ENCODE measurements at places on chromosomes 11 and 22. TPM values are rescaled to one million over a fixed set of nuclear protein-coding genes. Genes with fewer than 3 reads are reported as not detected.
A peak's percentile ranks its signal among the peaks of the same experiment; 100 is the strongest.

DNA sequence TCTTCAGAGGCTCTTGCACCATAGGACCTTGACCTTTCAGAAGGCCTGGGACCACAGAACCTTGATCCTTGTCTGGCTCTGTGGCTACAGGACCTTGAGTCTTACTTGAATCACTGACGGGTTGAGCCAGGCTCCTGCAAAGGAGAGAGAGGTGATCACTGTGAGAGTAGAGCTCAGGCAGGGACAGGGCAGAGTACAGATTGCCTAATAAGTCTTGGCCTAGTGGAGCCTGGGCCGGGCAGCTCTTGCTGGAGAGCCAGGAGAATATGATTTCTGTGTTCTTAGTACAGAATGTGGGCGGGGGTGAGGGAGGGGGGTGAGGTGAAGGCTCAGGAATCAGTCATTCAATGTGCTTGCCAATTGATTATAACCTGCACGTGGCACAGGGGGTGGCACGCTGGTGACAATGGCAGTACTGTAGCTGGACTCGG, 26.0 kb downstream of the SERPINH1 start:
- no peaks in the 10 kb centered on the region for H3K27me3 ChIP-seq
- no peak for DNase-seq
- H3K36me3 ChIP-seq: no peaks in the 10 kb centered on the region
- H3K27ac ChIP-seq: no peak overlapping the region

- no peak for DNase-seq
- H3K36me3 ChIP-seq: no peaks in the 10 kb centered on the region
- no peaks in the 10 kb centered on the region for H3K27me3 ChIP-seq
- peaks cover 45% of the 10 kb centered on the region for H3K4me1 ChIP-seq
- no peak overlapping the region for H3K27ac ChIP-seq
- H3K4me3 ChIP-seq: no peak overlapping the region
Measured at GRCh38 chr11:69303427-69303826, 9.5 kb downstream of the MYEOV start.

DNA sequence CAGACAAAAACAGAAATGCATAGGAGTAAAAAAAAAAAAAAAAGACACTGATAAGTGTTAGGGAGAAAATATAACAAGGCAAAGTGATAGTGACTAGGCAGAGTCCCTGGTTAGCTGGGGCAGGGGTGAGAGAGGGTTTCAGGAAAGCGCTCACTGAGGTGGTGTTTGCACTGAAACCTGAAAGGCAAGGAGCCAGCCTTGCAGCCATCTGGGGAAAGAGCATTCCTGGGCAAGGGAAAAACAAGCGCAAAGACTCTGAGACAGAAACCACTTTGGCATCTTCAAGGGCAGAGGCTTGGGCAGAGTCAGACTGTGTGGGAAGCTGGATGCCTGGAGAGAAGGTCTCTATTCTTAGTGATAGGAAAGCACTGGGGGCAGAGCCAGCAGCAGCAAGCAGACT, 14.5 kb downstream of the CLMP start:
- H3K4me1 ChIP-seq: peaks cover 3% of the 10 kb centered on the region
- H3K27ac ChIP-seq: no peak overlapping the region
- peaks cover 23% of the 10 kb centered on the region for H3K27me3 ChIP-seq
- no peaks in the 10 kb centered on the region for H3K36me3 ChIP-seq

DNA sequence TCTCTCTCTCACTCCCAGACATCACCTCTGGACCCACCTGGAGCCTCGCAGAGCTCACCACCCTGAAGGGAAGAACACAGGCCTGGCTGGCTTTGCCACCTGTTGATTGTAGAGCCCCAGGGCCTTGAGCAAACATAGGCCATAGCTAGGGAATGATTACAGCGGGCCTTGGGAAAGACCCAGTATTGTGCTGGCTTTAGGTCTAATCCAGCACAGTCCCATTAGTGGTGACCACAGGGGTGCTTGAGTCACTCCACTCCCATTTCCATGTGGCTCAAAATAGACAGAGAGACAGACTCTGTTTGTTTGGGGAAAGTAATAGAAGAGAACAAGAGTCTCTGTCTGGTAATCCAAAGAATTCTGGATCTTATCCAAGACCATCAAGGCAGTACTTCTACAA, 42.7 kb upstream of the FAM181B start:
- no peak overlapping the region for H3K4me3 ChIP-seq
- DNase-seq: no peak
- no peak overlapping the region for H3K27ac ChIP-seq
- H3K27me3 ChIP-seq: no peaks in the 10 kb centered on the region
- H3K4me1 ChIP-seq: no peaks in the 10 kb centered on the region

DNA sequence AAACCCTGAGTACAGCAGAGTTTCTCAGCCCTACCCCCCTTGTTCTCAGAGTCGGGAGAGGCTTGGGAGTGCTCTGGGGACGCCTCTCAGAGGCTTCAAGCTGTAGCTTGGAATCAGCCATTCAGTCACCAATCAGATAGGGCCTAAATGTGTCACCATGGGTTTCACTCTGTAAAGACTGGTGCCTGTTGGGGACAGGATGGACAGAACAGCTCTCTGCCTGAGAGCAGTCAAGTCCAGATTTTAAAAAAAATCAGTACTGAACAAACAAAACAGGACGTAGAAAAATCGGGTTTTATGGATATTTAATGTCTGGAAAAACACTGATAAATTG, 1.3 kb downstream of the FADD start:
- peaks cover 46% of the 10 kb centered on the region for H3K36me3 ChIP-seq
- H3K27ac ChIP-seq: peak overlapping the region; percentile 91
- H3K4me3 ChIP-seq: peak overlapping the region; percentile 95

DNA sequence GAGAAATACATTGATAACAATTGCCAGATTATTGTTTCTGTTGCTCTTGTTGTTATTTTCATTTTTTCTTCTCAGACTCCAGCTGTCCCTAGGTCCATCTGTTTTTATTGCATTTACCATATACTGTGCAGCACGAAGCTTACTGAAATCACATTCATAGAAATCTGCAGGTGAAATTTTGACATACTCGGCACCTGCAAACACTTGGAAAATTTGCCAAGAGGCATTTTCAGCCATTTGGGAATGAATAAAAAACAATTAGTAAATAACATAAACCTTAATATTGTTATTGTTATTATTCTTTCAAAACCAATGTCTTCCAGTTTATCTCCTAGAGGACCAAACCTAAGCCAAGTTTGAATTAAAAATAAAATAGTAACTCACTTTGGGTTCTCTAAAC, 2357.2 kb downstream of the LRRC4C start:
- no peaks in the 10 kb centered on the region for H3K36me3 ChIP-seq
- H3K4me1 ChIP-seq: no peaks in the 10 kb centered on the region
- H3K27ac ChIP-seq: no peak overlapping the region
- no peak overlapping the region for H3K4me3 ChIP-seq

DNA sequence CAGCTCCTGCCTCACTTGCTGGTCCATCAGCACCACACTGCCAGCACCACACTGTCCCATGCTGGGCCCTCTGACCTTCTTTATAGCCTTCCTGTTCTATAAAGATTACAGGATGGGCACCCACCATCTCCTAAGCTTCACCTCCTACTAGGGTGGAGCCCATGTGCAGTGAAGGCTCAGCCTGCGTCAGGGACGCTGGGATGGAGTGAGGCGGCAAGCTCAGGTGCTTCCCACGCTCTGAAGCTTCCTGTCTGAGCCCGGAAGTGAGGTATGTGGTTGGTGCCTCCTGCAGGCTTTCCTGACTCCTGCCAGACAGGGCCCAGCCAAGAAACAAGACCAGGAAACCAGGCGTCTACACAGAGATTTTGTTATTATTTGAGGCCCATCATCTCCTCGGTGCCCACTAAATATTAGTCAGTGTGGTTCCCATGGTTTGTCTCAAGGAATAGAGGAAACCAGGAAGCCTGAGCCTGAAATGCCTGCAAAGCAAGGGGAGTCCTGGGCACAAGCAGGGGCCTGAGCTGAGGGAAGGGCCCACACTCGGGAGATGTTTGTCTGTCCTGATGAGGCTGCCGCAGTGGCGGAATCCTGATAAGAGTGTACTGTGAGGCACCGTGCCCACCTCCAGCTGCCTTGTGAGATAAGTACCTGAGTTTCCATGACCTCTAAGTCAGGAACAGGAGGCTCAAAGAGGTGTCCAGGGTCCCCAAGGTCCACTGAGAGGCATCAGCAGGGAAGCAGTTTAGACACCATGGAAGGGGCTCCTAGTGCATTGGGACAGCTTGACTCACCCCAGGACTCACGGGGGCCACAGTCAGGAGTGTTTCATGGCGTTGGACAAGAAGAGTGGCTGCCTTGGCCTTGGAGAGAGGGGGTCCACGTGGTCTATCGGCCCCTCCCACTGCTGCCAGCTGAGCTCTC, 22.0 kb downstream of the RSPH14 start:
- no peak overlapping the region for H3K4me3 ChIP-seq
- no peaks in the 10 kb centered on the region for H3K27me3 ChIP-seq
- H3K27ac ChIP-seq: no peak overlapping the region
- no peaks in the 10 kb centered on the region for H3K4me1 ChIP-seq
- H3K36me3 ChIP-seq: no peaks in the 10 kb centered on the region
- DNase-seq: no peak

GRCh38 chr22:49116021-49116420, 711.7 kb downstream of the BRD1 start:
- H3K27ac ChIP-seq: no peak overlapping the region
- DNase-seq: no peak
- H3K4me1 ChIP-seq: no peaks in the 10 kb centered on the region
- no peaks in the 10 kb centered on the region for H3K36me3 ChIP-seq

DNA sequence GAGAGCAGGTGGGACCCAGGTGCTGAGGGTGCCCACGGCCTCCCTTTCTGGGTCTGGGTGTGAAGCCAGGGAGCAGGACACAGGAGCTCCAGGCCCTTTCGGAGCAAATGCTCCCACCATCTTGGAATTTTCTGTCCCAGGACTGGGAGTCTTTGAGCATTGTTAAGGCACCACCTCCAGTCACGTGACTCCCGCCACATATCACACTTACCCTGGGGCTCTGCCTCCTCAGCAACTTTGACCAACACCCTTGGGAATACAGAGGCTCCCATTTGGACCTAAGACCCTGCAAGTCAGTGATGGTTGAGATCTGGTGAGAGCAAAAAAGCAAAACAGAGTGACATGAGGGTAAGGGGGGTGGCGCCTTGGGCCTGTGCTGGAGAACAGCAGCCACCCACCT, 35.6 kb downstream of the GNAZ start:
- H3K4me1 ChIP-seq: no peaks in the 10 kb centered on the region
- H3K36me3 ChIP-seq: no peaks in the 10 kb centered on the region
- H3K27me3 ChIP-seq: no peaks in the 10 kb centered on the region
- H3K4me3 ChIP-seq: no peak overlapping the region

DNA sequence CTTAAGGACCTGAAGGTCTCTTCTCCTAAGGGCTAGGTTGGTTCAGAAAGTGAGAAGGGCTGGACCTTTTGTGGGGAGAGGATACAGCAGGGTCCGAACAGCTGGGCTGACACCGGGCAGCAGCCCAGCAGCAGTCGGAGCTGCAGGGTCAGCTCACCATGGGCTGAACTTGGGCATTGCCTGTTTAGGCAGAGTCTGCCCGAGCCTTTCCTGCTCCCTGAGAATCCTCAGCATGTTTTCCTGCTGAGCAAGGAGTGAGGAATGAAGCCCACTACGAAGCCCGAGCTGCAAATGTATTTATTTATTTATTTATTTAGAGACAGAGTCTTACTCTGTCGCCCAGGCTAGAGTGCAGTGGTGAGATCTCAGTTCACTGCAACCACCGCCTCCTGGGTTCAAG, 83.9 kb downstream of the PTPRJ start:
- no peaks in the 10 kb centered on the region for H3K36me3 ChIP-seq
- DNase-seq: no peak
- peak overlapping the region; percentile 61 for H3K27ac ChIP-seq
- peaks cover 37% of the 10 kb centered on the region for H3K4me1 ChIP-seq

DNA sequence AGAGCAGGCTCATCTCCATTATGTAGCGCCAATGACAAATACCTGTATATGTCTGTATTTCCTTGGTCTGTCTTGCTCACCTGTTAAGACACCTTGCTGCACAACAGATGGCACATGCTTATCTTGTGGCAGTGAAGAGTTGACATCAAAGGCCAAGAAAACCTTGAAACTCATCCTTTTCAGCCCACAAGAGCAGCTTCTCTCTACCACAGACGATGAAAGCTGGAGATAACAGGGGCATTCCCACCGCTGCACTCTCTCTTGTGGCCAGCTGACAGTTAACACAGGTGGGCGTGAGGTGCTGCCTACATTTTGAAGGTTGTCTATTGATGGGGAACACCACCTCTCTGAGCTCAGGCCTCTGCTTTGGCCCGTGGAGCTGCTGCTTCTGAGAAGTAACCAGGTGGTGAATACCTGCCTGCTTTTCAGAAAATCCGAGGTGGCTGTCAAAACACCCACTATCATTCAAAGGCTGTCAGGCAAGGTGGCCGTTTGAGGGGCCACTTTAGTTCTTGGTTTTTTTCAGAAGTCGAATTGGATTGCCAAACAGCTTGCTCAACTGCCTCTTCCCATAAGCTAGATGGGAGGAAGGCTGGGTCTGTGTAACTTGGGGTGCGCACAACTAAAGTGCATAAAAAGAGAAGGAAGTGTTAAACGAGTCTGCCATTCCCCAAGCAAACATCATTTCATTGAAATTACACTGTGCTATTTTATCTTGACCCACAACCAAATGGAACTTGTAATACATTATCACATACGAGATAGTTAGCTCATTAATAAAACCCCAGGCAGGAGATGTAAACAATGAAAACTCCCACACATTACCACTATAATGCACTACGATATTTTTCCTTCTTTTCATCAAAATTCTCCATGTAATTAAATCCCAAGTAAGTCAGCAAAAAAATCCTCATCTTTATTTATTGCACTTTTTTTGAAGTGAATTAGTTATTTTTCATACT, 87.1 kb upstream of the RAG2 start:
- no peaks in the 10 kb centered on the region for H3K36me3 ChIP-seq
- no peaks in the 10 kb centered on the region for H3K27me3 ChIP-seq
- H3K4me1 ChIP-seq: no peaks in the 10 kb centered on the region
- no peak for DNase-seq
- H3K4me3 ChIP-seq: no peak overlapping the region

GRCh38 chr11:131385763-131386390, 15.5 kb downstream of the NTM start:
- H3K4me1 ChIP-seq: peaks cover 16% of the 10 kb centered on the region
- no peaks in the 10 kb centered on the region for H3K27me3 ChIP-seq
- H3K4me3 ChIP-seq: no peak overlapping the region
- H3K27ac ChIP-seq: no peak overlapping the region
- DNase-seq: no peak

GRCh38 chr22:47631571-47632102, 869.2 kb downstream of the TBC1D22A start:
- H3K4me3 ChIP-seq: no peak overlapping the region
- H3K4me1 ChIP-seq: peaks cover 12% of the 10 kb centered on the region
- no peak overlapping the region for H3K27ac ChIP-seq
- no peaks in the 10 kb centered on the region for H3K36me3 ChIP-seq

GRCh38 chr11:73912026-73912425, 35.2 kb downstream of the PAAF1 start:
- H3K27ac ChIP-seq: no peak overlapping the region
- DNase-seq: no peak
- no peaks in the 10 kb centered on the region for H3K4me1 ChIP-seq
- peaks cover 93% of the 10 kb centered on the region for H3K36me3 ChIP-seq

Gene KRTAP5-1
- total RNA-seq: not detected

Gene SLC25A18
- total RNA-seq: 0.76 TPM

Gene PATE2
- total RNA-seq: not detected

Gene CELSR1
- 50.6 TPM for total RNA-seq

Gene RFPL1
- total RNA-seq: not detected

Gene MIOX
- not detected for total RNA-seq

Gene KRTAP5-11
- not detected for total RNA-seq

Gene EXPH5
- total RNA-seq: 24.9 TPM

Gene CNTN5
- not detected for total RNA-seq

Gene C22orf23
- 0.13 TPM for total RNA-seq

Gene C11orf42
- not detected for total RNA-seq

Data from esophagus squamous epithelium (tissue), 5 donors.